ENCODE measurements at places on chromosomes 4 and X.

DNA sequence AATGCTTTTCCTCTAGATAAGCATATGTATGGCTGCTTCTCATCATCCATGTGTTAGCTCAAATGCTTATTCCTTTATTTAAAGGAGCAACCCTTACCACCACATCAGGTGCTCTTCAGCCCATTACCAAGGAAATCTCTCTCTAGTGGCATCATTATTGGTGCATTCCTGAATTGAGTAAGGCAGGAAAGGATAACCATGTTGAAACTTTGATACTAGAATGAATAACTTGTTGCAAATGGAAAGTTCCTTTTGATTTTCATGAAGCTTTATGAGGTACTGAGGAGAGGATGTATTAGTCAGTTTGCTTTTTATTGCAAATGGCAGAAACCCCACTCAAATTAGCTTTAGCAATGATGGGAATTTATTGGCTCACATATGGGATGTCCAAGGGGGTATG is 212.3 kb upstream of the FGF13 start:
- DNase-seq, result no peak

GRCh38 chrX:29787656-29788055 is 427.7 kb upstream of the MAGEB2 start:
- no peak for DNase-seq

GRCh38 chr4:3527101-3527913 is 4.9 kb downstream of the LRPAP1 start:
- no peak for DNase-seq

DNA sequence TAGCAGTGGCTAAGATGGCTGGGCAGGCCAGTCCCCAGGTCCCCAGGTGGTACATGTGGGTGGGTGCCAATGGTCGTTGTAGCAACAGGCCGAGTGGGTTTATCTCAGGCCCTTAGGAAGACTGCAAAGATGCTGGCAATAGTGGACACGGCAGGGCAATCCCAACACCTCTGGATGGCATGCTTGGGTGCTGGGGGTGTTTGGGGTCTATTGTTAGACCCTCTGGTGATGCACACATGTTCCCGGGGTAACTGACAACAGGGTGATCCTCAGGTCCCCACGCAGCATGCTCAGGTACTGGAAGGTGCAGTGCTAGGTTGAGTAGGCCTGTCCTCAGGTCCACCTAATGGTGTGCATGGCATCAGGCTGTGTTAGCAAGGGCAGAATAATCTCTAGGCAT is 267.5 kb downstream of the ANKRD50 start:
- DNase-seq, result no peak

DNA sequence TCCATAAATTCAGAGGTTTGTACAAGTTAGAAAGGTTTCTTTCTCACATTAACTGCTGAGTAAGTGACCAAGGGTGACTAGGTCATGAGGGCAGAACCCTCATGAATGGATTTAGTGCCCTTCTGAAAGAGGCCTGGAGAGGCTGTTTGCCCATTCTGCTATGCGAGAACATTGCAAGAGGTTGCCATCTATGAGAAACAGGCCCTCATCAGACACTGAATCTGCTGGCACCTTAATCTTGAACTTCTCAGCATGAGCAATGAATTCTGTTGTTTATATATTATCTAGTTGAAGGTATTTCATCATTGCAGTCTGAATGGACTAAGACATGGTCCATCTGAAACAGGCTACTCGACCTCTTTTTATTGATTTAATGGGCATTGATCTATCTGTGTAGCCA is 96.2 kb upstream of the GPRIN3 start:
- no peak for DNase-seq

GRCh38 chr4:109977854-109978501 is 65.3 kb downstream of the EGF start:
- DNase-seq, result no peak

GRCh38 chr4:96354036-96354712 is 514.3 kb downstream of the PDHA2 start:
- no peak for DNase-seq

- no peak for DNase-seq
Observed at GRCh38 chr4:37522996-37523395, 163.2 kb downstream of the RELL1 start.

- no peak for DNase-seq
Observed at GRCh38 chr4:7591409-7592053, 156.8 kb upstream of the PSAPL1 start.

- no peak for DNase-seq
Observed at GRCh38 chr4:98733601-98734000, 75.2 kb upstream of the TSPAN5 start.

Measured in brain pericyte (primary cell).